Right forelimb (tissue), 1 donor: ENCODE measurements at places on chromosomes 2 and 18.

GRCh38 chr2:200003444-200003843 lies 48.1 kb downstream of the MAIP1 start:
- DNase-seq, result no peak

- no peak for DNase-seq
Measured at GRCh38 chr2:40128796-40129195, 323.1 kb downstream of the SLC8A1 start.

DNA sequence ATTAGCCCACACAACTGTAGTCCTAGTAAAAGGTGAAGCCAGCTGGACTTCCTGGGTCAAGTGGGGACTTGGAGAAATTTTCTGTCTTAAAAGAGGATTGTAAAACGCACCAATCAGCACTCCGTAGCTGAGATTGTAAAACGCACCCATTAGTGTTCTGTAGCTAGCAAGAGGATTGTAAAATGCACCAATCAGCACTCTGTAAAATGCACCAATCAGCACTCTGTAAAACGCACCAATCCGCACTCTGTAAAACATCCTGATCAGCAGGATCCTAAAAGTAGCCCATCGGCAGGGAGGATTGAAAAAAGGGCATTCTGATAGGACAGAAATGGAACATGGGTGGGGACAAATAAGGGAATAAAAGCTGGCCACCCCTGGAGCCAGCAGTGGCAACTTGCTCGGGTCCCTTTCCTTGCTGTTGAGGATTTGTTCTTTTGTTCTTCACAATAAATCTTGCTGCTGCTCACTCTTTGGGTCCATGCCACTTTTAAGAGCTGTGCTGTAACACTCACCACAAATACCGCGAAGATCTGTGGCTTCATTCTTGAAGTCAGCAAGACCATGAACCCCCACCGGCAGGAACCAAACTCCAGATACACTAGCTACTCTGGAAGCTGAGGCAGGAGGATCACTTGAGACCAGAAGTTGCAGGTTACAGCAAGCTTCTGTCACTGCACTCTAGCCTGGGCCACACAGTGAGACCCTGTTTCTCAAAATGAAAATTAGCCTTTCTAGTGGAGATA lies 102.6 kb downstream of the HS6ST1 start:
- no peak for DNase-seq

- no peak for DNase-seq
Measured at GRCh38 chr2:101265893-101266499, 13.3 kb downstream of the CNOT11 start.

- DNase-seq, result no peak
Measured at GRCh38 chr2:11875481-11875880, 129.0 kb downstream of the LPIN1 start.
